Activated naive CD8-positive, alpha-beta T cell treated with anti-CD3 and anti-CD28 coated beads for 36 hours (primary cell): ENCODE measurements at places on chromosomes 5 and 9. TPM values are rescaled to one million over a fixed set of nuclear protein-coding genes. Genes with fewer than 3 reads are reported as not detected.

DNA sequence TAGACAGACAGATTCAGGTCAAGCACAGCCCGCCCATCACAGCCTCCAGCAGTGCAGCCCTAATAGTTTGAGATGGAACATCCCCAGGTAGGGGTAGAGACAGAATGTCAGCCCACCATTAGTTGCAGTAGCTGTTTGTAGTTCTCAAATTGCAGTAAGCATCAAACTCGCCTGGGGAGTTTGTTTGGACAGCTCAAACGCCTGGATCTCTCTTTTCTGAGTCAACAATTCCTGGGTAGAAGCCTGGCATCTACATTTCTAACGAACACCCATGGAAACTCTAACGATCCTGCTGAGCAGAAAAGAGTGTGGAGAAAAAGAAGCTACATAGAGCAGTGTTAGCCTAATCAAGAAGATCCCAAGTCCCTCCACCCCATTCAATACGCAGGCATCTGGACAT lies 59.4 kb downstream of the ADAMTS16 start:
- no peak for DNase-seq

- no peak for DNase-seq
Measured at GRCh38 chr5:158594595-158595242, 505.0 kb downstream of the EBF1 start.

FOXD4L6 gene
- total RNA-seq: not detected

DNA sequence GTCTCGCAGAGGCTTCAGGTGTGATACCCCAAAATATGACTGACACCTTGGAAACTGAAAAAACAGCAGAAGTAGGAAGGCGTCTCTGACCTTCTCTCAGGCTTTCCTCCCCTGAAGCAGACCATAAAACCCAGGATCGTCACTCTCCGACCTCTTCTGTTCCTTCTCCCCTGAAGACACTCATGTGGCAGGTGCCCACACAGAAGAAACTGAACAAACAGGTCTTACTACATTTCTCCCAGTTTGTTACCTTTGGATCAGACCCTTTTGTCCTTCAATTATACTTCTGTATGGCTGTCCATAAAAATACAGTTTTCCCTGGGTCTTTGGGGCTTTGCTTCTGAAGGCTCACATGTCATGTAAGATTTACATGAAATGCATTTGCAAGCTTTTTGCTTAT lies 10.3 kb upstream of the PRUNE2 start:
- DNase-seq: no peak

RASEF gene
- not detected for total RNA-seq

DNA sequence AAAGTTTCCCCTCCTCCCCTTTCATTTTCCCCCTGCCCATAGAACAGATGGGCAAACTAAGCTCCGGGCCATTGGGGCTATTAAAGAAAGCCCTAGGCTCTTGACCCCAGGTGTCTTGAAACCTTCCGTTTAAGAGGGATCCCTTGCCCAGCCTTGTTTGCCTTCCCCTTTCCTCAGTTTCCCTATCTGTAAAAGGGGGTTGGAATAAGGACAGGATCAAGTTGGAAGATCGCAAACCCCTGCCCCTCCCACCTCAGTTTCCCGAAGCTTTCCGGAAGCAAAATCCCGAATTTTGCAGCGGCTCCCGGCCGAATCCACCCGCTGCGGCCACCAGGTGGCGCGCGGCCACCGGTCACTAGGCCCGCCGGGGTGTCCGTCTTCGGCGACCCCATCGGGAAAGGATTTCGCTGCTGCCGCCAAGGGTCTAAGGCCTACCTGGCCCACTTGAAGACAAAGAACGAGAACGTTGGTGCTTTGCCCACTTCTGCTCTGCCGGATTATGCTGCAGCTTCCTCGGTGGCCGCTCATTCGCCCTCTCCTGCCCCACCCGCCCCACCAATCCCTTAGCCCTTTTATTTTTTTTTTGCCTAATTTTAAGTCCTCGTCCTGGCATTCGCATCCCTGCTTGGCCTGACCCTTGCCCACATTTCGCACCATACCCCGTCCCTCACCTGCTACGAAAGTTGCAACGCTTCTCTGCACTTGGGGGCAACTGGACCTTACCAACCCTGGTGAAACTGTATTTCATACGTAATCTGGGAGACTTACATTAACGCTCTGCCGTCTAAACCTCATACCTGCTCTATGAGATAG lies 962 bp upstream of the NR6A1 start:
- DNase-seq: peak; percentile 41

- no peak for DNase-seq
Measured at GRCh38 chr5:78237911-78238310, 56.6 kb downstream of the AP3B1 start.

ZNF483 gene
- 2.3 TPM for total RNA-seq

- DNase-seq: no peak
Measured at GRCh38 chr5:43000111-43000840, 39.8 kb downstream of the ANXA2R start.

PCDH12 gene
- 1.5 TPM for total RNA-seq

CSF2 gene
- total RNA-seq: 107 TPM

DNA sequence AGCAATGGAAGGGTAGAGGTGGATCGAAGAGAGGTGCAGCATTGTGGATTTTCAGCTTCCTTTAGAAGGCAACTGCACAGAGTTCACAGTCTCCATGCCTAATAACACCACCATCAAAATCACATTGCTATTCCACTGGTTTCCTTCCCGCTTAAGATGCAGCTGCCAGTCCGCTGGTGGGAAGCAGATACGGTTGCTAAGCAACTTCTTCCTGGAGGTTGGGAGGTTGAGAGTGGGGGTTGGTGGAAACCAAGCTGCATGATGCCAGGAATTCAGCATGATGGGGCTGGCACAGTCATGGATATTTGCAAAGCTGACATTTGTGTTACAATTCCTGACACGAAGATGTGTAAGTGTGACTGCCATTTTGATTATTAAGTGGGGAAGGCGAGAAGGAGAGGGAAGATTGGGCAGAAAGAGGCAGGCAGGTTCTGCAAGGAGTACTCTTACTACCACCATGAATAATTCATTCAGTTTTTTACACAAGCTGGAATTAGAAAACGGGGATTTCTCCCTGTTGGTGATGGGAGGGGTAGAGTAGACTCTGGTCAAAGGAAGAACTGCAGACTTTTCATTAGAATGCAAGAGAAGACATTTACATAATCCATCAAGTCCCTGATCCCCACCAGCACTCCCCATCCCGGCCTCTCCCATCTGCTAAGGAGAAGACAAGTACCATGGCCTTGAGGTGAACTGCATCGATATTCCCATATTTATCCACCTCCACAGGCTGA lies 87.5 kb downstream of the GLDC start:
- DNase-seq: no peak

NR5A1 gene
- total RNA-seq: not detected

CPLANE1 gene
- total RNA-seq: 5.8 TPM

SPINK7 gene
- total RNA-seq: not detected
